ENCODE measurements at places on chromosomes 6 and 20.
A peak's percentile ranks its signal among the peaks of the same experiment; 100 is the strongest.

DNA sequence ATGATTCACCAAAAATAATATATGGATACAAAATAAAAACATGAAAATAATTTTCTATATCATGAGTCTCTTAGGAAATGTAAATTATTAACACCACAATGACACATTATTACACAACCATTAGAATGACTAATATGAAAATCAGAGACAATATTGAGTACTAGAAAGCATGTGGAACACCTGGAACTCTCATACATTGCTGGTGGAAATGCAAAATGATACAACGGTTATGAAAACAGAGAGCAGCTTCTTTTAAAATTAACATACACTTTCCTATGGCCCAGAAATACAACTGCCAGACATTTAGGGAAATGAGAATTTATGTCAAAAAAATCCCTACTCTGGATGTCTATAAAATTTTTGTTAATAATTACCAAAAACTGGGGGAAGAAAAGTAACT is 853.3 kb upstream of the MAN1A1 start:
- DNase-seq = no peak

GRCh38 chr6:5234874-5235273 is 25.9 kb downstream of the LYRM4 start:
- no peak for DNase-seq

- DNase-seq = no peak
Measured at GRCh38 chr20:46710153-46710913, 884 bp downstream of the SLC2A10 start.

DNA sequence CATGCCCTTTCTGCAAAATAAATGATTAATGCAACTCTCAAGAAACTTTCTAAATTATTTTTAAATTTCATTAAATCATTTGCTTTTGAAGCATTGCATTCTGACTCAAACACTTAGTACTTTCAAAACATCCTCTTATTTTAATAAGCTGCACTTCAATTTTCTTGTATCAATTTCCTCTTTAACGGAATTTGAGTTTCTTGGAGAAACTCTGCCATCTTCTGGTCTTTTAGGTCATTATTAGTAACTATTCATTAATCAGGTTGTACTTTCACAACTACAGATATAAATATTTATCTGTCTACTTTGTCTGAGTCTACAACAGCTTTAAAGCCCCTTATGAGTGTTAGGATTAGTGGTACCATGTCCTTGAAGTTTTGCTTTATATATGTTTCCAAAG is 30.2 kb downstream of the TMX4 start:
- no peak for DNase-seq

- DNase-seq = peak; percentile 70
Measured at GRCh38 chr20:50794846-50795634, at the start of gene BCAS4. BCAS4 (plus strand) TSS chr20:50795061; CDS start chr20:50795084, 23 bp downstream.

DNA sequence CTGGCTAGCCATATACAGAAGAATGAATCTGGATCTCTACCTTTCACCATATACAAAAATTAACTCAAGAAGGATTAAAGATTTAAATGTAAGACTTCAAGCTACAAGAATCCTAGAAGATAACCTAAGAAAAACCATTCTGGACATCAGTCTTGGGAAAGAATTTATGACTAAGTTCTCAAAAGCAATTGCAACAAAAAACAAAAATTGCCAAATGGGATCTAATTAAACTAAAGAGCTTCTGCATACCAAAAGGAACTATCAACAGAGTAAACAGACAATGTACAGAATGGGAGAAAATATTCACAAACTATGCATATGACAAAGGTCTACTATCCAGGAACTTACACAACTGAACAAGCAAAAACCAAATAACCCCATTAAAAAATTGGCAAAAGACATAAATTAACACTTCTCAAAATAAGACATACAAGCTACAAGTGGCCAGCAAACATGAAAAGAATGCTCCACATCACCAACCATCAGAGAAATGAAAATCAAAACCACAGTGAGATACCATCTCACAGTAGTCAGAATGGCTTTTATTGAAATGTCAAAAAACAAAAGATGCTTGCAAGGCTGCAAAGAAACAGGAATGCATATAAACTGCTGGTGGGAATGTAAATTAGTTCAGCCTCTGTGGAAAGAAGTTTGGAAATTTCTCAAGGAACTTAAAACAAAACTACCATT is 66.8 kb upstream of the RSPO3 start:
- DNase-seq = no peak

GRCh38 chr6:52735071-52735470 is 28.2 kb downstream of the GSTA2 start:
- DNase-seq = no peak

DNA sequence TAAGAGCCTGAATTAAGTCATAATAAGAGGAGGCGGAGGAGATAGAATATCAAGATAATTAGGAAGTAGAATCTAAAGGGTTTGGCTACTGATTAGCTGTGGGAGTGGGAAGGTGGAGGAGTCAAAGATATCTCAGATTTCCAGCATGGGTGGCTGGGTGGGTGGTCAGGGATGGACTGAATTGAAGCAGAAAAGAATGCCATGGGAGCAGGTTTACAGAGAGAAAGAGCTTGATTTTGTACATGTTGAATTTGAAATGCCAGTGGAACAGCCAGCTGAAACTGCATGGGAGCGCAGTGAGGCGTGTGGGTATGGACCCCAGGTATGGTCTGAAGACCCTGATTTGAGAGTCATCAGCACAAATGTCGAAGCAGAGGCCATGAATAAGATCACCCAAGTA is 1.4 kb upstream of the HLA-DMA start:
- DNase-seq = no peak

DNA sequence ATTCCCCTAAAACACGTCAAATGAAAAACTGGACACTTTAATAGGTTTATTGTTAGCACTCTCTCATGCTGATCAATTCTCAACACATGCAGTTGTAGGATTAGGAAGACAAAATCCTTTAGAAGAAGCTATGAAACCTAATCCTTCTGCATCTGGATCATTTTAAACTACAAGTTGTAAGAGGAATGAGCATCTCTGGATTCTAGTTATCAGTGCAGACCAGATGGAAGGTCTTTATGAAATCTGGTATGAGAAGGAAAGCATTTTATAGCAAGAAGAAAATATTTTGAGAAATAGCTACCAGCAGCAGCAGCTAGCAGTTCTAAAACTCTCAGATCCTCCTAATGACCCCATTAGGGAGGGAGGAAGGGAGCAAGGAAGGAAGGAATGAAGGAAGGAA is 4.1 kb downstream of the HTR1E start:
- DNase-seq = no peak

GRCh38 chr6:9620263-9620662 is 794.6 kb downstream of the TFAP2A start:
- no peak for DNase-seq

DNA sequence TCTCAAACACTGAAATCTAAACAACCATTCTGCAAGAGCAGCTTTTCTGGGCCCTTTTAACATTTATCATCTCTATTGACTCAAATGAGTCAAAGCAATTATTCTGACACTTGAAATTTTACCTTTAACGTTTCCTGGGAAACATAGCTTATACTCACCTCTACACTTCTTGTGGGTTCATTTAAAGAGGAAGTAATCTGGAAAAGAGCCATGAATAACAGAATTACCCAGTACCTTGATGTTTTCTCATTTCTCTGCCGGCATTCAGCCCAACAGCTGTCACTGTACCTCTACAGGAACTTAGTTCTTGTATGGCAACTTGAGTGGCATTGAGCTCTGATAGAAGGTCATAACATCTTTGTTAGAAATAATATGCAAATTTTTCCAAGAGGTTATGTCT is 272.2 kb downstream of the KCNQ5 start:
- no peak for DNase-seq

DNA sequence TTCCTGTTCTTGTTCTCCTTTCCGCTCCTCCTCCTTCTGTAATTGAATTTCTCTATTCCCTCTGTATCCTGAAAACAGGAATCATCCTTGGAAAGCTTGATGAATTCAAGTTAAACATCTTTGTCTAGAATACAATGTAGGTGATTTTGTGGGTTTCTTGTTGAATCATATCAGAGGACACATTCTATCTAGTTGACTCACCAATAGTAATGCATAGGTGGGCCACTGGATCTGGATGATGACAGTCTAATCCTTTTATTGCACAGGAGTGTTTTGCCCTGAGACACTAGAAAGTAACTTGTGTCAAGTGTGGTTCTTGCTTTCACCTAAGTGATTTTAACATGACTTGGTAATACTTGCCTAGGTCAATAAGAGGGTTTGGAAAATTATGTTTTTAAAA is 164.3 kb downstream of the RFPL4B start:
- no peak for DNase-seq

DNA sequence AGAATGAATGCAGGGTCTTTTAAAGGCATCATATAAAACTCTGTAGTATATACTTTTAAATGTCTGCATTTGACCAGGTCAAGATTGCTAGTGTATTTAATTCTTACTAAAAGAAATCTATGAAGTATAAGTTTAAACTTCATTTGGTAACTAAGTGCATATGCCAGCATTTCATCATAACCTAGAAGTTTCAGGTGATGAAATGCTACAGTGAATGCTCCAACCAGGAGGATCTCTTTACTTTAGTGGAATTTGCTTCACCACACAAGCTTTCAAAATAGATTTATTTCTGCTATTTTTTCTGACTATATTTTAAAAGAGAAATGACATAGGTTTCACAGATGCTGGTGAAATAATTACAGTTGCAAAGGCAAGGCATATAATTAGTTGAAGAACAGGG is 141.9 kb downstream of the HIVEP2 start:
- DNase-seq = no peak

DNA sequence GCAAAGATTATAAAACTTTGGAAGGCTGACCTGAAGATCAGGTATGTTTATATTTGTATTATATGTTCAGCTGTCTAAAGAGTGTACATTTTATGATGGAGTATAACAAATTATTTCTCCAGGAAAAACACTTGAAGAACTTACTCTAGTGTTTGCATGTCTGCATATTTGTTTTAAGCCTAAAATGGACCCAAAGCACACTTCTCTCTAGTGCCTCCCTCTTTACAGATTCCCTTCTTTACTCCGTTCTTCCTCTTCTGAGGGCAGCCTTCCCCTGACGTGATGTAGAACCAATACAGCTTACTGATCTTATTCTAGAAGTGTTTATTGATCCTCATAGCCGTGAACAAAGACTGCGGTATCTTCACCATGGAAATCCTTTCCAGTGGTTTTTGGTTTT is 13.9 kb downstream of the SUMO4 start:
- no peak for DNase-seq

DNA sequence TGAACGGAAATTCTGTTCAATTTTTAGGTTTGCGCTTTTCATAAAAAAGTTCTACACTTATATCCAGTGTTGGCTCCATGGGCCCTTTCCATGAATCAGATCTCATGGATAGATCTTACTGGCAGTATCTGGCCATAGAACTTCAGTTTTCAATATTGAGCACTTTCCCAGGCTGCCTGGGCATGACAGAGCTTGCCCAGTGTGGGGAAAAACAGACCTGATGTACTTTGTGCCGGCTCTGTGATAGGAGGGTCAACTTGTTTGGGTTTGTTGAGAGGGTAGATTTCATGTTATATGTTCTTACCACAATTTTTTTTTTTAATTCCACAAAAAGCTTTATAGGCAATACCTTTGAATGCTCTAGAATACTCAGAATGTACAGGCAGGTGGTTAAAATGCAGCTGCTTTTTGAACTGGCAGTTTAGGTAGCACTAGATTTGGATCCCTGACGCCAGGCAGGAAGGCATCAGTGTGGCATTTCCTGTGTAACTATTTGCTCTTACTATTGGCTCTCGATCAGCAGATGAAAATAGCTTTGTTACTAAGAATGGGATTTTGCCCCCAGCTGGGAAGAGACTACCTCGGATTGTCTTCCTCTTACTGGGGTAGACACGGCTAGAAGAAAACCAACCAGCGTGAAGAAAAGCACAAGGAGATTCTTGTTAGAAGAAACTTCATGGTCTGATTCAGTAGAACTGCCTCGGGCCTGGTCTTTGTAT is 404.9 kb upstream of the SOX4 start:
- no peak for DNase-seq

DNA sequence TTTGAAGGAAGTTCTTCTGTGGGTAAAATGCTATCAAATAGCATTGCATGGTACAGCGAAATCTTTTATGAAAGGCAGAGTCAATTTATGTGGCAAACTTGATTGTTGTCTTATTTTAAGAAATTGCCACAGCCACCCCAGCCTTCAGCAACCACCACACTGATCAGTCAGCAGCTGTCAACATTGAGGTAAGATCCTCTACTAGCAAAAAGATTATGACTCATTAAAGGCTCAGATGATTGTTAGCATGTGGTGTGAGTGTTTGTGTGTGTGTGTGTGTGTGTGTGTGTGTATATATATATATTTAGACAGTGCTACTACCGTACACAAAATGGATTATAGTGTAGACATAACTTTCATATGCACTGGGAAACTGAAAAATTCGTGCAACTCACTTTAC is 27.8 kb downstream of the LRRN4 start:
- no peak for DNase-seq

GRCh38 chr20:54633374-54634355 is 158.3 kb downstream of the DOK5 start:
- DNase-seq = no peak

DNA sequence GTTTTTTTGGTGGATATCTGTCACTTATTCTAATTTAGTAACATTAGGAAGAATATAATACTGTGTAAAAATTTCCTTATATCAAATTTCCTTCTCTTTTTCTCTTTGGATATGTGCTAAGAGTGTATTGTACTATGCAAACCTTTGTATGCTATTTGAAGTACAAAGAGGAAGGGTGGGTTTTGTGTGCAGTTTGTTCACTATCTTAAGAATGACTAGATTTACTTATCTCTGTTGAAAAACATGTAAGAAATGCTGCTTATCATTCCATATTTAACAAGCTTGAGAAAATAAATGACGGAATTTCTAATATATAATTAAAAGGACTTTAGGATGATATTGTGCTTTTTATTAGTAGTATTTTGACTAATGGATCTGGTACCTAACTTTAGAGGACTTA is 13.1 kb downstream of the CD2AP start:
- DNase-seq = no peak

DNA sequence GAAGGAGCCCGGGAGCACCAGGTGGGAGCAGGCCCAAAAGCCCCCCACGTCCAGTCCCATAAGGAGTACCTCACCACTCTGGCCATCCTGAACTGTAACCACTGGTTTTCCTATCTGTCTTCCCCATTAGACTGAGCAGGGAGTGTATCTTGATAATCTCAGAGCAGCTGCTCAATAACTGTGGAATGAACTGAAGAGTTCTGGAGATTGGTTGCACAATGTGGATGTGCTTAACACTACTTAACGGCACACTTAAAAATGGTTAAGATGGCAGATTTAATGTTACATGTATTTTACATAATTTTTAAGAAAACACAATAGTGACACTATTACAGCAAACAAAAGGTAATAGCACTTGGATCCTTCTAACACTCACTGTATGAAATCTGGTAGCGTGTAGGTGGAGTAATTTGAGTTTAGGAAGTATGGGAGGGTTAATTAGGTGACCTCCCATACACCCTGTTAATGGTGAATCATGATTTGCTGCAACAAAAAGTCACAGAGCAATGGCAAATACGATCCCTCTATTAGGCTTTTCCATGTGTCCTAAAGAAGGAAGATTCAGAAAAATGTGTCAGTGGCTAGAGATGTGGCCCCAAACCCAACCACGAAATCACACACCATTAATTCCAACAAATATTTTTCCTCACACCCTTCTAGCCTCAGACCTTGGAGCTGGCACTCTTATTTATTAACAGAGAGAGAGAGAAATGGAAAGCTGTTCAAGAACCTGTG is 18.4 kb downstream of the TRAM2 start:
- no peak for DNase-seq
